ENCODE measurements at places on chromosomes 3 and 15.

DNA sequence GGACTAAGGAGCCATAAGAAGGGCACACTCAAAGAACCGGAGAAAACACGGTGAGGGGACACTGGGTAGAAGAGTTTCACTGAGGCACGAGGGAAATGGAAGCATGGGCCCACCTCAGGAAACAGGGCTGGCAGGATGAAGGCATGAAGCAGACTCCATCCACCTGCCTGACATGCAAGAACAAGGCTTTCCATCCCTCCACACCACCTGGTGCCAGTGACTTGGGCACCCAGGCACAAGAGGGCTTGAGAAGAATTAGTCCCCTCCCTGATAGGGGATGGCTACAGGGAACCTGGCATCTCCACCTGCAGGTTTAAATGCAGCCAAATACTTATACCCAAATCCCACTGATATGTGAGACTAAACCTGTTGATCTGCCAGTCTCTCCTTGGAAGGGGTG, 38.9 kb upstream of the PPP2R3A start:
- no peak for DNase-seq

- peak; percentile 24 for DNase-seq
Measured at GRCh38 chr3:36904641-36905040, 40.2 kb downstream of the TRANK1 start.

GRCh38 chr15:49046220-49047102, at the start of gene SECISBP2L:
TSS of gene SECISBP2L (minus strand) at chr15:49046446. CDS start at chr15:49046299, 147 bp downstream.
- peak; percentile 94 for DNase-seq

DNA sequence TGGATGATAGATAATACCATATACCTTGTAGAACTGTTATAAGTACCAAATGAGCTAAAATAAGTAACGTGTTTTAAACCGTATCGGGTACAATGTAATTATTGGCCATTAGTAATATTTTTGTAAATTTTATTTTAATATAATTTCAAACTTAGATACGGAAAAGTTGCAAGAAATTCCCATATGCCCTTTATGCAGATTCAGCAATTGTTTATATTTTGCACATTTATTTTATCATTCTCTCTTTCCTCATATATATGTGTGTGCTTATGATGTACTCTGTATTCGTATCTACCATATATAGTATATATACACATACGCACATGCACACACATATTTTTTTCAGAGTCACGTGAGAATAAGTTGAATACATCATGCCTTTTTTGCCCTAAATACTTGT, 38.5 kb downstream of the EXOG start:
- DNase-seq, result no peak

- no peak for DNase-seq
Measured at GRCh38 chr3:38210141-38210757, 44.9 kb downstream of the OXSR1 start.

- DNase-seq, result peak; percentile 2
Measured at GRCh38 chr15:25136119-25136518, 181.3 kb downstream of the SNRPN start.

DNA sequence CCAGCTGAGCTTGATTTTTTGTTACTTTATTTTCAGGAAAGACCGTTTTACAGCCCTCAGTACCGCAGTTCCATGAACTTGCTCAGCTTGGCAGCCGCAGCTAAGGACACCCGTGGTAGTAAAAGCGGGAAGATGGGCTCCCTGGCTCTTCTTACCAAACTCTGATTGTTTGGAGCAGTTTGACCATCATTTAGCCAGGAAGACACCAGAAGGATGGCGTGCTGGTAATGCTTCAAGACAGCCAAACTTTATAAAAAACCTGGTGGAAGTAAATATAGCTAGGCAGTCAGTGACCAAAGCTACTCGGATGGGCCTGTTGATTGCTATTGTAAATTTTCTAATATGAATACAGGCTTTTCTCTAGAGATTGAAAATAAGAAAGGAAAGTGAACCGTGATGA, 28.9 kb downstream of the POLR2M start:
- DNase-seq, result no peak

GRCh38 chr3:15896500-15896899, 98.7 kb upstream of the ANKRD28 start:
- no peak for DNase-seq

DNA sequence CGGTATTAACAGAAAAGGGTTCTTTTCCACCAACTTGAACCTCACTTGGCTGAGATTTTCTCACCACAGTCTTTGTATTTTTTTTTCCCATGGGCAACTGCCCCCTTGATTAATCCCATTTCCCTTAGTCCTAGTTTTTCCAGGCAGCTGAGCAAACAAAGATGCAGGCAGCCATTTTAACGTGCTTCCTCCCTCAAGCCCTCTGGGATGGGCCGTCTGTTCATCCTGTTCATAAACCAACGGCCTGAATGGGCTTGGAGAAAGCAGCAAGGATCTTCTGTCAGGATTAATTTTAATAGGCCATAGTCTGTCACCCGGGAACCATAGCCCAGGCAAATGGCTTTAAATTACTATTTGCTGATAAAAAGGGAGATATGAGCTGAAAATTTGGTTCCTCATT, 10.4 kb upstream of the POLR2M start:
- DNase-seq, result no peak

DNA sequence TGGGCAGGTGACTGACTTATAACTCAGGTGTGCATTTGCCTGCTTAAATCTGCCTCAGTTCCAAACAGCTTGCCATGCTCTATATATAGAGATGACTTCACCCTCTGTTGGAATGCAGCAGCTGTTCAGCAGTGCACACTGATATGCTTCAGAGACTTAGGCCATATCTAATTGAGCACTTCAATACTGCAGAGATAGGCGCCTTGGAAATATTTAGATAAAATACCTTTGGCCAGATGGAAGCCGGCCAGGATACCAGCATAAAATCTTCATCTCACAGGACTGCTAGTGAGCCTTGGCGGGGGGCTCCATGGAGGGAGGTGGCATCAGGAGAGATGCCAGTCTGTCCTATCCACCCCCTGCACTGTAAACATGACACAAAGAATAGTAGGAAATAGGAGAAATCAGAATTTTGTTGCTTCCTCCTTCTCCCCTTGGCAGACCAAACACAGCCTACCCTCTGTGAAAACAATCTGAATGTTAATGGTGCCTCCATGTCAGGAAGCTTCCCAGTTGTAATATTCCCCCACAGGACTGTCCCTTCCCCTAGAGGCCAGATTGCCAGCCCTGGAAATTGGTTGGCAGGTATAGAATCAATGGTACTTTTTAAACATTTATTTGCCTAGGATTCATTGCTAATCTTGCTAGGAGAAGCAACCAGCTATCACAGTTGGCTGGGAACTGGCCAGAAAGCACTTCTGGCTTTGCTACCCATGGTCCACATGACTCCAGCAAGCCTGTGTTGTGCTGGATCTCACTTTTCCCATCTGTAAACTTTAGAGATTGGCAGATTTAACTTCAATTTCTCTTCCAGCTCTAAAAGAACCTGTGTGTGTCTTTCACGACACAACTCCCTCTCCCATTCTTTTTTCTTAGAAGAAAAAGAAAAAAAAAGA, 215.5 kb upstream of the KCNMB2 start:
- DNase-seq, result peak; percentile 55

GRCh38 chr15:90489514-90489913, 40.2 kb upstream of the CRTC3 start:
- no peak for DNase-seq

DNA sequence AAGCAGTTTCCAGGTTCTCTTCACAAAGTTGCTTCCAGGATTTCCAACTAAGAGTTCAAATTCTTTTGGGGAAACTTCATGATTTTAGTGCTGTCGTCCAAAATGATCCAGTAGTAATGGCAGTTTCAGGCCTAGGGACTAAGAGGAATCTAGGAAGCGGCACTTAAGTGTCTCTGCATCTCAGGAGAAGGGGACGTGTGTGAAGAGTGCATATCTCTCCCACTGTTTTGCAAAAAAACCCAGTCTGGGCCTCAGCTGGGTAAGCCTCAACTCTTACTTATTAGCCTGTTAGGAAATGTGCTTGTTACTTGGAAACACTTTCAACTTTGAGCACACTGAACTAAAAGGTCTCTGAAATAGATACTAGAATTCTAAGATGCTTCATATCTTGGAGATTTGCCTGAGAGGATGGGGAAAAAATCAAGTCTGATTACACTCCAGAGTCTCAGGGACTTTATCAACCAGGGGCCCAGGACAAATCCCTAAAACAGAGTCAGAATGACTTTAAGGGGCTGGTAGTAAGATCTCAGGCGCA, 81.8 kb downstream of the WDR76 start:
- no peak for DNase-seq

DNA sequence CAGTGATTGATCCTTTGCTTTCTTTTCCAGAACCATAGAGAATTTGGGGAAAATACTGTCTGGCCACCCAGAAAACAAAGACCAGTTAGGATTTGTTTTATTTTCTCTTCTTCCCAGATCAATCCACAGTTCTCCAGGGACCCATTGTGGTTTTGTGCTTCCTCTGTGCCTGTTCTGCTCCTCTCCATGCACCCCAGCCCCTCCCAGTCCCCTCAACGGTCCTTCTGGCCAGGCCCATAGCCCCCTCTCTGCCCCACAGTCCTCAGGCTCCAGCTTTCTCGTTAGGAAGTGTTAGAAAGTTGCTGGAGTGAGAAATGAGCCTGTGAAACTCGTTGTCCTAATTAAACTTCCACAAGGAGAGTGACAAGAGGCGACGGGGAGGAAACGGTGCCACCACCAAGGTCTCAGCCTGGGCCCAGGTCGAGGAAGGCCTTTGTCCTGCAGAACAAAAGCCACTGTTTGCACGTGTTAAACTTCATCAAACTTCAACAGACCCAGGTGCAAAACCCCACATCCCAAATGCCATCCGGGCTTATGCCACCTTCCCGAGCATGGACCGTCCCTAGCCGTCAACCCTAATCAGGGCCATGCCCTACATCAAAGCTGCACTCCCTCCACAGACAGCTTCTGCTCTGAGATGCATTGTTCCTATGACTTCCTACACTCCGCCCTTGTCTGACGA, 18.7 kb upstream of the ALDH1A3 start:
- no peak for DNase-seq

DNA sequence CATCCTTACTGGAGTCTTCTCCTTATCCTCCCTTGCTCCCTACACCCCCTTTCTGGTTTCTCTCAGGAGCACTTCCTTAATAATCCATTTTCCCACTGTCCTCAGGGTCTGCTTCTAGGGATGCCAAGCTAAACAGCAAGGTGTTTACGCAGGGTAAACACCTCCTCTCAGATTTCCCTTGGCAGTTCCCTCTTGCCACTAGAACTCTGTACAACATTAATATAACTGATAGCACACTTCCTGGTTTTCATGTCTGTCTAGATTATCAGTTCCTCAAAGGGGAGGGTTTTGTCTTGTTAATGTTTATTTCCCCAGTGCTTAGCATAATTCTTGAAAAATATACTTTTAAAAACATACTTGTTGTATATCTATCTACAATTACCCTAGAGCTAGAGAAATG, 118.0 kb upstream of the SLC24A5 start:
- DNase-seq, result no peak

- DNase-seq, result no peak
Measured at GRCh38 chr3:49869525-49870126, at the start of gene CAMKV. TSS of gene CAMKV (minus strand) at chr3:49869906. CDS start at chr3:49862388, 7,518 bp downstream.

DNA sequence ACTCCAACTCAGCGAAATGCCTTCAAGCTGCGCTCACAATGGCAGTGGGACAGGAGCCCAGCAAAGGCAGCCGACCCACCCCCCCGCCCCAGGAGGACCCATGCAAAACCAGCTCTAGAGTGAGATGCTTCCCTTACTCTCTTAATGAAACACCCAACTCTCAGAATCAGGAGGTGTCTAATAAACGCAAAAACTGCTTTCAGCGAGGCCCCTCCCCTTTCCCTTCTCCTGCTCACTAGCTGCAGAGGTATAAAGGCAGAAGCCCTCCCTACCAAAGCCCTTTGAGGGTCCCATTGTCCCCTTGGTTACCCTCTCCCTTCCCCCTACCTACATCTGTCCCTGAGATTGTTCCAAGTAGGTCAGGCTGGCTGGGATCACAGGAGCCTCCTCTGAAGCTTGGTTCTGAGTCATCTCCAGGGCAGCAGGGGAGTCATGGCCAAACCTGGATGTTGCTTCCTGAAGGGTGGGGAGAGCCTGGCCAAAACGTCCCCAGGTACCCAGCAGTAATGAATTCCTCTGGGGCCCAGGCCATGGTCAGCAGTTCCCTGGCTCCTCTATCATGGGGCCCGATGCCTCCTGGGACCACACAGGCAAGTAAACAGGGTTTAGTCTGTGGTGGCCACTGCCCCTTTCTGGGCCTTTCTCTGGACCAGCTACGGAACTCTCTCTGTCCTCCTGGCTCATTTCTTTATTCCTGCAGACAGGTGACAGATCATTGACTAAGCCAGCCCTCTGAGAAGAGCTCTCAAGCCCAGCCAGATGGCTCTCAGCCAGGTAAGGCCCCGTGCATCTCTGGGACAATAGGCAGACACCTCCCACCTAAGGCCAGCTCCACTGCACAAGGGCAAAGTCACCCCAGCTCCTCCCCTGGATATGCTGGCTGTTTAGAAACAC, 8.6 kb downstream of the KLHL25 start:
- DNase-seq, result peak; percentile 50

GRCh38 chr3:150317469-150317868, 90.6 kb upstream of the TSC22D2 start:
- DNase-seq, result no peak

GRCh38 chr3:32374788-32375595, 16.7 kb upstream of the CMTM7 start:
- peak; percentile 77 for DNase-seq

- no peak for DNase-seq
Measured at GRCh38 chr3:117398141-117398899, 688.7 kb downstream of the TUSC7 start.

DNA sequence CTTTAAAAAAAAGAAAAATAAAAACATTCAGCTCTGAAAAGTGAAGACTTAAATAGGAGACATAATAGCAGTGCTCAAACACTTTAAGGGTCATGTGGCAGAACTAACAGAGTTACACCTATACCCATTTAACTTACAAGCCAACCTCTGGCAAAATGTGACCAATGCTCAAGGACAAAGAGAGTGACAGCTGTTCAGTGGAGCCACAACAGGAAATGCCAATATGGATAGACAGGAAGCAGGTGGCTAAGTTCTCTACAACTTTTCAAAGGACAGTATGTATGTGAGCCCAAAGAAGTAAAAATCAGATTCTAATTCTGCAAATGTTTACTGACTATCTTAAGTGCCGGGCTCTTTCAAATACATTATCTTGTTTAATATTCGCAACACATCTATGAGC, 3.4 kb downstream of the TMCC1 start:
- no peak for DNase-seq

- DNase-seq, result peak; percentile 26
Measured at GRCh38 chr3:9008550-9009255, 45.4 kb upstream of the RAD18 start.

DNA sequence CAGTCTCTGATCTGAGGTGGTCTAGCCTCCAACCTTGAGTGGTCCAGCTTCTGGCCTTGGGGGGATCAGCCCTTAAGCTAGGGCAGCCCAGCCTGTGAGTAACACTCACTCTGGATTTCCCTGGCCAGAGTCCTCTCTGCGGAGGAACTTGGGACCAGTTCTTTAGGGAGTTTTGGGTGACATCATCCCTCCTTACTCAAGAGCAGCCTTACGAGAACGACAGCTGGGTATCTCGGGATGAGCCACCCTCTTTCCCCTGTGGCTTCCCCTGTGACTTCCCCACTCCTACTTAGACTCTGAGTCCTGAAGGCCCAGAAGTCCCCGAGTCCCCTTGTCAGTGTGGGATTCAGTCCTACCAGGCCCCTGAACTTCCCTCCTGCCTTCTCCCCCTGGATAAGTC, 10.2 kb upstream of the PLXND1 start:
- DNase-seq, result peak; percentile 73

- DNase-seq, result no peak
Measured at GRCh38 chr15:82531496-82532382, 8.5 kb downstream of the RPS17 start.

- DNase-seq, result no peak
Measured at GRCh38 chr3:72462595-72463011, 385.6 kb downstream of the SHQ1 start.

Measured in EL (cell line).